Pulmonary artery endothelial cell (primary cell): ENCODE measurements at places on chromosomes 11 and 22.

- DNase-seq = peak; percentile 5
These were observed 295.1 kb upstream of the PLET1 start for GRCh38 chr11:112555491-112556364.

DNA sequence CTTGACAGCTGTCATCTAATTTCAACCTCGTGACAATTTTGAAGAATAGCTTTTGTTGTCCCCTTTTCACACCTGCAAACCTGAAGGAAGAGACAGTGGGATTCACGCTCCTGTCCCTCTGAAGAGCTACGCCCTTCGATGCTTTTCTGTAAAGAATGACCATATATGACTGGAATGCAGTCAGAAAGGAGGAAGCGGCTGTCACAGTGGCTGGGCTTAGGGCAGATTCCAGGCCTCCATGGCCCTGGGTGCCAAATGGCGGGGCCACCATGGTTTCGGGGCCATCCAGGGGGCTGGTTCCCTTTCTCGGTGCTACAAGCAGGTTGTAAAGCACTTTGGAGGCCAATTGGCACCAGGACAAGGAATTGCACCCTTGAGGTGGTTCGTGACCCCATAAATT lies 22.2 kb upstream of the FGF19 start:
- no peak for DNase-seq

DNA sequence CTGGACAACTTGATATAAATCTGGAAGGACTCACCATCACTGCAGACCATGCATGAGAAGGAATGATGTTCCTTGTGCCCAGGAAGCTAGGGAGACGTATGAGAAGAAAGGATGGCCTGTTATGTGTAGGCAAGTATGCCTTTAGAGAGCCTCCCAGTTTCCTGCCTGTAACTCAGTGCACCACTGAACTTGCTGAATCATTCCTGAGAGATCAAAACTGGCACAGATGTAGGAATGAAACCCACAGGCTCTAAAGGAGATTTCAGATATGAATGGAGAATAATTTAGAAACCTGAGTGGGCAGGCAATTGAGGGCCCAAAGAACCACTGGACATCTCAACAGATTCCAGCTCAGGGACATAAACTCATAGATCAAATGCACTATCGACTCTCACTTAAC lies 38.4 kb upstream of the PRSS23 start:
- no peak for DNase-seq

GRCh38 chr22:28222052-28222451 lies 303.0 kb upstream of the PITPNB start:
- DNase-seq = no peak

GRCh38 chr11:35013514-35014233 lies 97.3 kb downstream of the PDHX start:
- no peak for DNase-seq

DNA sequence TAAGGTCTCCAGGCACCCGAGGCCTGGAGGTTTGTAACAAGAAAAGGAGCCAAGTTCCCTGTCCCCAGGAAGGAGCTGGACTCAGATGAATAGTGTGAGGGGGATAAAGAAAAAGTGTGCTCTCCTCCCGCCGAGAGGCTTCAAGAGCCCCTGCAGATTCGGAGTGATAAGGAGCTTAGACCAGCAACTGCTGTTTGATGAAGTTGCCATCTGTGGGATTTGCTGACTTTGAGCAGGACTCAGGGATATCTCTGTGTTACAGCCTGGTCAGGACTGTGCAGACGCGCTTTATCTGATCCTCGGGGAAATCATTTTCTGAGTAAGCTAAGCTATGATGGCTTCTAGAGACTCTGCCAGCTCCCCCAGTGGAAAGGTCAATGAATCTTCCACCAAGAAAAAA lies 1017.0 kb downstream of the TBC1D22A start:
- no peak for DNase-seq

DNA sequence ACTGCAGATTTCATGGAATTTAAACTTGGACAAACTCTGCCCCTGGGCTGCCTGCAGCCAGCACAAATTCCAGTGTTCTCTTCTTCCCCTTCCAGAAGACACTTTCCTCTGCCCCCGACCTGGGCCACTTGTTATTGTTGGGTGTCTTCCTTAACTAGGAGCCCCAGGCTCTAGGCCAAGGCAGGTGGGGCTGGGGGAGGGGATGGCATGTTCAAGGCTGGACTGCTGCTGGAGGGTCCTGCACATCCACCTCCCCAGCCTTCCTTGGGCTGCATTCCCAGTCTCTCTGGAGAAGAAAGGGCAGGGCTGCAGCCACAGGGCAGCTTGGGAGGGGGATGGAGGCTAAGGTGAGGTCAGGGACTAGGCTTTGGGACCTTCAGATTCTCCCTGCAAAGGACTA lies 11.5 kb upstream of the SLC22A6 start:
- DNase-seq = no peak

GRCh38 chr11:12802418-12803085 lies 128.3 kb downstream of the TEAD1 start:
- DNase-seq = peak; percentile 93

GRCh38 chr11:46918083-46918787 lies at the start of gene LRP4:
Gene LRP4, minus strand, starts transcription at chr11:46918550. Its CDS starts 171 bp downstream, at chr11:46918379.
- no peak for DNase-seq

GRCh38 chr11:5596607-5597201 lies at the start of gene TRIM6:
Gene TRIM6, plus strand, starts transcription at chr11:5596637. Its CDS starts 261 bp downstream, at chr11:5596898.
- DNase-seq = no peak

GRCh38 chr11:65500387-65501185 lies 1.7 kb downstream of the MALAT1 start:
- no peak for DNase-seq

DNA sequence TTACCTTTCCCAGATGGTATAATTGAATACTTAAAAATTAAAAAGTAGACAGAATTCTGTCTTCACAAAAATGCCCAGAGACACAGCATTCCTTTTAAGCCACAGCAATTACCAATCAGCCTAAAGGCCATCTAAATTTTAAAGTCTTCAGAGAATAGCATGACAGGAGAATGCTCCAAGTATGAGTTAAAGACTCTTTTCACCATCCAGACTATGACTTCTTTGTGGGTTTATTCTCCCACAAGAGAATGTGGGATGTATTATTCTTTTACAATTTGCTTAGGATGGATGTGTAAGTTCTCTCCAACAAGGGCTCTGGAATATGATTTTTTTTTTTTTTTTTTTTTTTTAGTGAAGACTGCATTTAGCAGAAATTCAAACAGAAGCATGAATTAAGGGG lies 249.9 kb downstream of the TTC28 start:
- DNase-seq = no peak

- no peak for DNase-seq
These were observed 17.5 kb upstream of the GAL start for GRCh38 chr11:68666849-68667248.

DNA sequence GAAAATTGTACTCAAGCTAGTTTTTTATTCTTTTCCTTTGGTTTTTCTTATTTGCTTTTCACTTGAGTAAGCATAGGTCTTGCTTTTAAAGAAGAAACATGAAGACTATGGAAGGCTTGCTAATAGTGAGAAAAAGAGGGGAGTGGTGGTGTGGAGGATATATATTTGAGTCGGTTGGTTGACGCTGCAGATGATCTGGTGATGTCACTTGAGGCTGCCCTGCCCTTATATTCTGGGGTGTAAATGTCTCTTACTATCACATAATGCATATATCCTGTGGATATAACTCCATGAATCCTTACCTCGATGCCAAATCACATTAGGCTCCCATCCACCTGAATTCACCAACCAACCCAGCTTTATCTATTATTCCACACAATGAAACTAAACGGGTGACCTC lies 2.9 kb downstream of the GRIA4 start:
- no peak for DNase-seq

GRCh38 chr11:94152678-94153065 lies 24.0 kb downstream of the PANX1 start:
- DNase-seq = no peak

GRCh38 chr11:121321614-121322243 lies 29.2 kb downstream of the SC5D start:
- DNase-seq = no peak

DNA sequence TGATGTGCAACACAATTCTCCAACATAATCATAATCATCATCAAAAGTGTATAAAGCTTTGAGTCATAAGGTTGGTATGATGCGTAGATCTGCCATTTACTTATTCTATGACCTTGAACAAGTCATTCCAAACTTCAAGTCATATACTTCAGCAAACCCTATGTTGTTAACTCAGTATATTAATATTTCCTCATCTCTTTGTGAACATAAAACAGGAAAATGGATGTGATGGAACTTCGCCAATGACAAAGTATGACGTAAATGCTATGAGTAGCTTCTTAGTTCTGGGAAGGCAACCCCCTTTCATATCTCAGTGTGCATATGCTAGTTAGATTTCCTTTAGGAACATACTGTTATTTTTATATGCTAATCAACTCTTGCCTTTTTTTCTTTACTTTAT lies 102.7 kb upstream of the ANO3 start:
- DNase-seq = peak; percentile 97

GRCh38 chr22:21693999-21694341 lies 28.2 kb downstream of the PPIL2 start:
- DNase-seq = no peak

DNA sequence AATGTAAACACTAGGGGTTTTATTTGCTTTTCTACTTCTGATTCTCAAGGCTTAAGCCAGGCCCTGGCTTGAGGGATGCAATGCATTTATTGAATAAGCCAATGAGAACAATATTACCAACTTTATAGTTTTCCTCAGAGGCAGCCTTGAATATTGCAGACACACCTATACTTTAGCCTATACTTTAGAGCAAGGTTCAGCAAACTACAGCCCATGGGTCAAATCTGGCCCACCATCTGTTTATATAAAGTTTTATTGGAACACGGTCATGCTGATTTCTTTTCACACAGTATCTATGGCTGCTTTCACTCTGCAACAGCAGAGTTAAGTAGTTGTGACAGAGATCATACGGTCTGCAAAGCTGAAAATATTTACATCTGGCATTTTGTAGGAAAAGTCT lies 50.3 kb upstream of the E2F8 start:
- no peak for DNase-seq

DNA sequence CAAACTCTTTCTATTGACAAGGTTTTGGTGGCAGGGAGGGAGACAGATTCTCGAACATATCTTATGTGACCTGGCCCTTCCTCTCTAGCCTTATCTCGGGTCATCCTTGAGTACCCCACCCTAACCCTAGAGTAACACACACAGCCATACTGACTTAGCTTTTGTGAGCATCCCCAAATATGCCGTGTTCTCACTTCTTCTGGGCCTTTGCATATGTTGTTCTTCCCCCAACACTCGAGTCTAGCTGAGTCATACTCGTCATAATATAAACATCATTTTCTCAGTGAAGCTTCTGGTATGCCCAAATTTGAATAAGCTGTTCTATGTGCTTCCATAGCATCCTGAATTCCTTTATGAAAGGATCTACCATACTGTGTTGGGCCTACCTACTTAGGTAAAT lies 8.0 kb downstream of the TTC17 start:
- no peak for DNase-seq

DNA sequence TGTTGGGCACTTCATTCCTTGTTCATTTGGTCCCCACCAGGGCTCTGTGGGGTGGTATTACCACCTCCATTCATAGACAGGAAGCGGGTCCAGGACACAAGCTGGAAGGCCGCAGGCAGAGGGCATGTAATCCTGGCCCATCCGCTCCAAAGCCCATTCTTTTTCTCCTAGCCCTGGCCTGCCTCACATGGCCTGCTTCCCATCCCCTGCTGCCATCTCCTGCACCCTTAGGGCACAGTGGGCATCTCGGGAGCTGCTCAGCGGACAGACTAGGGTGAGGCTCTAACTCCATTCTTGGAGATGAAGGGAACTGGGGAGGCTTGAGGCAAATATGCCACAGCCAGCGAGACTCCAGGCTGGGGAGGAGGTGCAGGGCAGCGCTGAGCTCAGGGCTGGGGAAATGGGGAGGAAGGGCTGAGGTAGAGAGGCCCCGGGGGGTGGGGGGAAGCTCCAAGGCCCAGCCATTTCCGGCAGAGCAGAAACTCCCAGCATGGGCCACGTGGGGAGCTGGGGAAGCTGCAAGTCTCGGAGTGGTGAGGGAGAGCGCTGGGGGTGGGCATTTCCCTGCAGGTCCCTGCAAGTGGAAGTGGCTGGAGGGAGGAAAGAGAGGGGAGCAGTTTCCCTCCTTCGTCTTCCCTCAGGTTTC lies 14.3 kb upstream of the BCL9L start:
- no peak for DNase-seq

- DNase-seq = no peak
These were observed 163.2 kb downstream of the BRD1 start for GRCh38 chr22:49664371-49664881.
